ENCODE measurements at places on chromosomes 13 and 19.

GRCh38 chr13:80363890-80364503, 23.1 kb upstream of the SPRY2 start:
- no peak for DNase-seq

DNA sequence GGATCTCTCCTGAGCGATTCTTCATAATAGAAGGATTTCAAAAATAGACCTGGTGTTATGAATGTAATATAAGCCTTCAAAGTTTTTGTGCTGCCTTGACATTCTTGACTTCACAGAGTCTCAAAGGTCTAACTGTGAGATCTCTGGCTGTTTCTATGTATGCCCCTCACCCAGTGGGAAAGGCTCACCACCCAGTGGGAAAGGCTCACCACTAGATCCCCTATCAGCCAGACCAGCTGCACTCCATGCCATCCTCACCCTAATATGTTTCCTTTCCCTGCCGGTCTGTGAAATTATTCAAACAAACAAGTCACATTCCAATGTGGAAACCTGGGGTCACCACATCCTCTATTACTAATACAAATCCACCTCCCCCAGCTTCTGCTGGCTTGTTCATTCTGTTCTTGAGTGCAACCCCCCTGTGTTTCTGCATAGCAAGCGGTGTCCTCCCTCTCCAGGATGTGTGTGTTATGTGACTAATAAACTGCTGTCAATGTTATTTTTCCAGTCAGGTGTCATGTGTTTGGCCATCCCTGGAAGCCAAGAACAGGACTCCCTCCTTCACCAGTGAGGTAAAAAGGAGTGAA, 13.8 kb upstream of the SLITRK1 start:
- no peak for DNase-seq

GRCh38 chr19:4933528-4933927, 24.2 kb downstream of the UHRF1 start:
- DNase-seq, result no peak

GRCh38 chr13:57018915-57019314, 121.8 kb upstream of the PRR20A start:
- DNase-seq, result no peak

- DNase-seq, result no peak
Measured at GRCh38 chr13:110580800-110581199, 19.3 kb upstream of the RAB20 start.

All from stimulated activated CD4-positive, alpha-beta T cell treated with anti-CD3 and anti-CD28 coated beads, Interleukin-1b, Interleukin-23, amount 100 ng/mL, for 48 hours (primary cell).